ENCODE measurements at places on chromosomes 4 and X.

DNA sequence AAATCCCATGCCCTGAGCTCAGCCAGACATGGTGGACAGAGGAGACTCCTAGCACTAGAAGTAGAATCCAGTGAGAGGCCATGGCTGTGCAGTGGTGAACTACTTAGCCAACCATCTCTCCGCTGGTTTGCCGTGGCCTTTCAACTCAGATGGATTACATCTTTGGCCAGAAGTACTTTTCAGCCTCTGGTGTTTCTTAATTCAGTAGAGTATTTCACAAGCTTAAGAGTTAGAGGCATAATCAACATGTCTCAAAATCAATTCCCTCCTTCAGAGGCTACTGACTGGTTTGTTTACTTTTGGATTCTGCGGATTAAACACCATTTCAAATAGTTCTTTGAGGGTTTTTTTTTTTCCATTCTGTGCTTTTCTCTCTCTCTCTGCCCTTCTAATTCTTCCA, 91.1 kb upstream of the PGRMC2 start:
- DNase-seq, result no peak

DNA sequence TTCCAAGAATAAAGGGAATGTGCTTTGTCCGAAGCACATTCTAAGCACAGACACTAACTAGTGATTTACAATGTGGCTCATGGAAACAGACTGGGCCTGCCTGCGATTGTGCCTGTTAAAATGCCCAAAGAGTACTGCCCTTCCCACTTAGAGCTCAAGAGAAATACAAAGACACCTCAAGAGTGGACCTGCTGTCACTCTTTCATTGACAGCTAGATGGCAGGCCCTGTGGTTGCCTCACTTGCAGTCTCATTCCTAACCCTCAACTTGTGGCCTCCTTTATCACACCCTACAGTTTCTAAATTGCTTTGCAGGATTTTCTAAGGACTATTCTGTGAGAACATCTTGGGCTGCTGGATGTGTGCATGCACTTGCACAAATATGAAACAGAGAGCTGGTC, 331.0 kb upstream of the EMCN start:
- DNase-seq, result no peak

- no peak for DNase-seq
Measured at GRCh38 chr4:159758061-159758460, 655.2 kb downstream of the RAPGEF2 start.

DNA sequence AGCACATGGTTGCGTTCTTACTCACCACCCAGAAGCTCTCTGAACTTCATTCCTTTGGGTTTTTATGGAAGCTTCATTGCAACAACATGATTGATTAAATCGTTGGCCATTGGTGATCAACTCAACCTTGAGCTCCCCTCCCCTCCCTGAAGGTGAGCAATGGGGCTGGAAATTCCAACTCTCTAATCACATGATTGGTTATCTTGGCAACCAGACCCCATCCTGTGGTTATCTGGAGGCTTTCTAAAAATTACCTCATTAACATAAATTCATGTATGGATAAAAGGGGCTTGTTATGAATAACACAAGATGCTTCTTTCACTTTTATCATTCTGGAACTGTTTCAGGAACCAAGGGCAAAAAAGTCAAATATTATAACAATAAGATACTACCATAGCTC, 34.6 kb upstream of the NMU start:
- DNase-seq, result no peak

DNA sequence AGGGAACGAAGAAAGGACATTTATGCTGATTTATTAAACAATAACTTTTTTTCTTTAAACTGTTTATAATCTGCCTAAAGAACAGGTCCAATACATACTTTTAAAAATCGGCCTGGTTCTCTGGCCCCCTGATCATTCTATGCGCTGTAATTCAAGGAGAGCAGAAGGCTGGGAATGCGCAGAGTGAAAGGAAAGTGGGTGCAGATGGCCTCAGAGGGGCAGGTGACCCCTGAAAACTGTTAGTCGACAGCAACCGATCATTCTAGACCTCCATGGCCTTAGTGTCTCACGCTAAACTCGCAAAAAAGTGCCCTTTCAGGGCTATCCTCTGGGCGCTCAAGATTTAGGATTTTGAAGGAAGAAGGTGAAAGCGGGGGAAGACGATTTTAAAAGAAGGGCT, 2.2 kb downstream of the PDE5A start:
- DNase-seq, result no peak

- no peak for DNase-seq
Measured at GRCh38 chr4:13174001-13174400, 310.1 kb downstream of the RAB28 start.

GRCh38 chr4:6333301-6334202, 63.9 kb downstream of the WFS1 start:
- no peak for DNase-seq

DNA sequence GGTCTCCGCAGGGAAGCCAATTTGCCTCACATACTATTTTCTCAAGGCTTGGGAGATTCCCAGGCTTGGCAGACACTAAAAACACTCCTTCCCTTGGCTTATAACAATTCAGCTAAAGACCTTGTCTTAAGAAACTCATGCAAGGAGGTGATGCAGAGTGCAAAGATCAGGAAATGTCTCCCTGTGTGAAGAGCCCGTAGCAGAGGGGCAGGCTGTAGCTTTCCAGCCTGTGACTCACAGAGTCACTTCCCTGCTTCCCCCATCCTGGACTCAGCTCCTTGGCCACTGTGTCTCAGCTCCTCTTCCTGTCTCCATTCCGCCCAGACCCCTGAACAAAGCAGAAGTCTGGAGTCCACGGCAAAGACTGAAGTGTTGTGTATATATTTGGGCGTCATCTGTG, 56.1 kb downstream of the KDR start:
- no peak for DNase-seq

GRCh38 chr4:173332963-173333657, 1.0 kb downstream of the HMGB2 start:
- no peak for DNase-seq

Measured in stimulated activated CD8-positive, alpha-beta memory T cell treated with anti-CD3 and anti-CD28 coated beads, Interleukin-15, amount 100 ng/mL, for 24 hours (primary cell).